ENCODE measurements at places on chromosomes 4 and X.

DNA sequence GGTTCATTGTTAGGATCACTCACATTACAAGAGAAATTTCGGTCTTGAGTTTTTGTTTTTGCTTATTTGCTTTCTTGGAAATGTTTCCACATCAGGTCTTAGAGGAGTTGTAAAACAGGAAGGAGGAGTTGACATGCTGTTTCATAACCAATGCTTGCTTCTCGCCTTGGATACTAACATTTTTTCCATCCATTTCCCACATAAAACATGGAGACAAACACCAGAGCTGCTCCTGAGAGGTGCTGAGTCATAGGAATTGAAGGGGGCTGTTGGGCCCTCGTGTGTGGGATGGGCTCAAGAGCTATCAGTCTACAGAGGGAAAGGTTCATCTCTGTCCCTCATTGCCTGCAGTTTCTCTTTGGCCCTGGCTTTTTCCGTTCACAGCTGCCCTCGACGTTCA is 29.9 kb downstream of the TBL1X start:
- no peak for DNase-seq

GRCh38 chr4:153641532-153641931 is 42.5 kb upstream of the TLR2 start:
- no peak for DNase-seq

DNA sequence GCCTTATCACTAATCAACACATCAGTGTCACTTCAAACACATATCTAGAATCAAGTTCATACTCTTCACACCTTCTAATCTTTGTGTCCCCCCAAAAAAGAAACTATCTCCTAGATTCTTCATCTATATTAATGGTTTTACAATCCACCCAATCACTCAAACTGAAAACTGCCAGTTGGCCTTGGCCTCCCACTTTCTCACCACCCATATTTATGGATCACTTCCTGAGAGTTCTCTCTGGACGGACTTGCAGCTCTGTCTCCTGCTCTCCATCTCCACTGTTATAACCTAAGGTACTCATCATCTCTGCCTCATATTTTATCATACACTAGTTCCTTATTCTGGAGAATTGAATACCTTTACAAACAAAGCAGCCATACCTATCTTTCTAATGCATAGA is 106.1 kb upstream of the ATOH1 start:
- no peak for DNase-seq

- DNase-seq: no peak
Measured at GRCh38 chrX:13661735-13662288, 8.9 kb downstream of the TCEANC start.

- DNase-seq: no peak
Measured at GRCh38 chr4:78065508-78066192, 8.5 kb downstream of the FRAS1 start.

- no peak for DNase-seq
Measured at GRCh38 chr4:101954351-101954750, 163.8 kb downstream of the BANK1 start.

GRCh38 chrX:53458082-53458481 is 23.9 kb upstream of the HSD17B10 start:
- DNase-seq: no peak

GRCh38 chr4:9771034-9771433 is 10.4 kb upstream of the DRD5 start:
- no peak for DNase-seq

DNA sequence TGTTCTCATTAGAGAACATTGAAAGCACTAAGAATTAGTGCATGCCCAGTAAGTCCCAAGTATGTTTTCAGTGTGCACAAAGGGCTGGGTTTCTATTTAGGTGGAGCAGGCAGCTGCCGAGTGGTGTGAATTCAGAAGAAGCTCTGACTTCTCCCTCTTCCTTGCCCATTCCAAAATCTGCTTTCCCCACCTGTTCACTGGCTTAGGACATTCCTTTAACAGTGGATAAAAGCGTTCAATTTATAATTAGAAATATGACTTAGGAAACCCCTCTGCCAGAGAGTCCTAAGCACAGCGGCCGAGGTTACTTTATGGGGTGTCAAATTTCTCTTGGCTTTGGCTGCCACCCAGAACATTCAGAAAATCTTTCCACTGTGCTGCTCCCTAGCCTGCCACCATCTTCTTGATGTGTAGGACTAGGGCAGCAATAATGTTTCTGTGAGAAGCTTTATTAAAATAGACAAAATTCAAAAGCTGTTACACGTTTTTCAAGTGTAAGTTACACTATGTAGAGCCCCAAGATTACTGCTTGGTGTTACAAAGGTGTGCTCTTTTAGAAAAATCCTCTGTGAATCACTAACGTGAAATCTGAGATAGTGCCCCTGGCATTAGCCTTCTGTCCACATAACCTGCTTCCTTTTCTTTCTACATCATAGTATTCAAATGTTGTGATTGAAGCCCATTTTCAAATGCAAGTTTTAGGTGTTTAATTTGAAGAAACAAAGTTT is 191.6 kb upstream of the ANKRD50 start:
- no peak for DNase-seq

- DNase-seq: no peak
Measured at GRCh38 chr4:11028334-11028733, 343.8 kb upstream of the CLNK start.

- no peak for DNase-seq
Measured at GRCh38 chrX:19947612-19948011, 43.2 kb downstream of the BCLAF3 start.

- no peak for DNase-seq
Measured at GRCh38 chr4:42339935-42340406, 57.3 kb upstream of the SHISA3 start.

DNA sequence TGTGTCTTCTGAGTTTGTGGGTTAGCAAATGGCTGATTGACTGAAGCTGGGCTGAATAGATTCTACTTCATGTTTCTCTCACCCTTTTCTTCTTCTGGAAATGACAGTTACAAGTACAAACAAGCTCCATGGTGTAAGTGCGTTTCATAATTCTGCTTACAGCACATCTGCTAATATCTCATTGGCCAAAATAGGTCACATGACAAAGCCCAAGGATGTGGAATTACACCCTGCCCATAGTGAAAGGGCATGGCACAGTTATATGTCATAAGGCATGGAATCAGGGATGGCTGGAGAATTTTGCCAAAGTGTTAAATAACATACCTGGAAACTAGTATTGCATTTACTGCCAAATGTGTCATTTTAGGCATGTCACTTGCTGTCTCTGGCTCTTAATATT is 327.2 kb downstream of the NKX6-1 start:
- DNase-seq: no peak

DNA sequence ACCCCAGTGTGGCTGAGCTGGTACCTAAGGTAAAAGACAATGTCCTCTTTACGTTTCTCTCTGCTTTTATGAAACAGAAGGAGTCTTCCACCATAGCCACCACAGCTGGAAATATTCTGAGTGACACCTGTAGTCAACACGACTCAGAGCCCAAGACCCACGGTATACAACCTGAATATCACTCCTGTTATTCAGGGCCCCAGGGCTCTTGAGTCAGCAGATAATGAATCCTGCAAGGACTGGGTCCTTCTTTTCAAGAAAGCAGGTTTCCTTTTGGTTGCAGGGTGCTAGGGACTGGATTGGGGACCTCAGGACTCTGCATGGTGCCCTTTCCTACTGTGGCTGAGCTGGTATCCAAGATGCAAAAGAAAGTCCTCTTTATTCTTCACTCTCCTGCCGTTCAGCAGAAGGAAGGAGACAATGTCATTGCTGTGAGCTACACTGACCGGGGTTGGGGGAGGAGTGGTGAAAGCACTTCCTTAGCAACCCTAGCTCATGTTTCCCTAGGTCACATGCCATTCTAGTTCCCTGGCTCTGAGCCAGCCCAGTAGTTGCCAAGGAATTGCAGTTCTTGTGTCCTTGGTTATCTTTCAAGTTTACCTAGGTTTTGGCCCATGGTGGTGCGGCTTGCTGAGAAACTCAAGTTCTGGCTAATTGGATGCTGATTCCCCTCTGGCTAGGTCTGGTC is 23.7 kb upstream of the UNC5C start:
- DNase-seq: no peak

DNA sequence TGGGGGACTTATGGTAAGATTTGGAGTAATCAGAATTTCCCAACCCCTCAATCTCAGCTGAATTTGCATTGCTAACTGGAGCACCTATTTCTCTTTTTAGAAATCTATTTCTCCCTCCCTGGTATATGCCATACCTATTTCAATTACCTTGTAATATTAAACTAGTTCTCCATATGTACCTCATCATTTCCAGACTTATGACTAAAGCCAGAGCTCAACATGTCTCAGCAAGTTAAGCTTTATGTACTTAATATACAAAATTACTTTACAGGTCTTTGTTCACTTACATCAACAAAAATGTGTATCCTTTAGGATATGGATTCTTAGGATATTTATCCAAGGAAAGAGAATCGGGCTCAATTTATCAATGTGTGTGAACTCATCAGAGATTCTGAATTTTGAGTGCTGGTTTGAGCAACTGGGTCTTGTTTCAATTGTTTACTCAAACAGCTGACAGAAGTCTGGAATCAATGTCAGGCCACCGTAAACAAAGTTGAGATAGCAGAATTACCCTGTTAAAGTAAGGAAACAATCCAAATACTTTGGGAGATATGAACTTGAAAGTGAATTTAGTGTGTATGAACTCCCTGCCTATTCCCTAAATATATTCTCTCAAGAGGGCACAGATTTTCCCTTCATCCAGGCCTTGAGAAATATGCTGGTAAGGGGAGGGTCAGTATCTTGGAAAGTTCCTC is 199.6 kb downstream of the VEGFC start:
- no peak for DNase-seq

- no peak for DNase-seq
Measured at GRCh38 chr4:113404167-113404571, 354.7 kb downstream of the ANK2 start.

- no peak for DNase-seq
Measured at GRCh38 chrX:5823903-5824302, 404.8 kb downstream of the NLGN4X start.

DNA sequence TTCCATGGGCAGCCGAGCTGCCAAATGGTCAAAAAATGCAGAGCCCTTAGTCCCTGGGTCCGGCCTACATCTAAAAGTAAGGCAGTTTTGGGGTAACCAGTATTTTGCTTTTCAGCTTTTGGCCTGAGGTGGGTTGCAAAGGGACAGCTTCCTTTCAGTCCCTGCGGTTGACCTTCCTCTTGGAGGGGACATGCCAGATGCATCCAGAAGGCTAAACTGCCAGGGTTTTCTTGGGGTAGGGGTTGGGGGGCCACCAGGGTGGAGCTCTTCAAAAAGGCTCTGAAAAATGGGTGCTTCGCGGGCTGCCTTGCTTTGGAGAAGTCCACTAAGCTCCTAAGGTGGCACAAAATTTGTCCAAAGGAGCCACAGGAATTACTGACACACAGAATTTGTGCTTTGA is 120.7 kb downstream of the UBE2K start:
- no peak for DNase-seq

DNA sequence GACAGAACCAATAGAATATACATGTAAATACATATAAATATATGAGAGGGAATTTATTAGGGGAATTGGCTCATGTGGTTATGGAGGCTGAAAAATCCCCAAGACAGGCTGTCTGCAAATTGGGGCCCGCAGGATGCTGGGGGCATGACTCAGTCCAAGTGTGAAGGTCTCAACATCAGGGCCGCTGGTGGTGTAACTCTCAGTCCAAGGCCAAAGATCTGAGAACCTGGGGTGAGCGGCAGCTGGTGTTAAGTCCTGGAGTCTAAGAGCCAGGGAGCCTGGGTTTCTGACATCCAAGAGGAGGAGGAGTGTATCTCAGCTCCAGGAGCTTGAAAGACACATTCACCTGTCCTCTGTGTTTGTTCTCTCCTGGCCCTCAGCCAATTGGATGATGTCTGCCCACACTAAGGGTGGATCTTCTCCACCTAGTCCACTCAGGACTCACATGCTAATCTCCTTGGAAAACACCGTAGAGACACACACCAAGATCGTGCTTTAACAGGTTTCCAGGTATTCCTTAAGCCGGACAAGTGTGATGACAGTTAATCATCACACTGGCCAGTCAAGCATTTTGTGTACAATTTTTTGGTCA is 28.9 kb downstream of the TIGD2 start:
- no peak for DNase-seq

GRCh38 chr4:26860922-26861433 is 337 bp downstream of the STIM2 start:
- DNase-seq: peak; percentile 45

- DNase-seq: no peak
Measured at GRCh38 chrX:113059714-113060113, 219.1 kb upstream of the AMOT start.

GRCh38 chr4:52856801-52857200 is 5.3 kb upstream of the RASL11B start:
- no peak for DNase-seq

- no peak for DNase-seq
Measured at GRCh38 chr4:39036172-39036571, 4.0 kb upstream of the TMEM156 start.

All from stimulated activated CD4-positive, alpha-beta T cell treated with anti-CD3 and anti-CD28 coated beads, Interleukin-4, amount 100 ng/mL, for 48 hours (primary cell).